ENCODE measurements at places on chromosomes 2 and 18.
A peak's percentile ranks its signal among the peaks of the same experiment; 100 is the strongest.

DNA sequence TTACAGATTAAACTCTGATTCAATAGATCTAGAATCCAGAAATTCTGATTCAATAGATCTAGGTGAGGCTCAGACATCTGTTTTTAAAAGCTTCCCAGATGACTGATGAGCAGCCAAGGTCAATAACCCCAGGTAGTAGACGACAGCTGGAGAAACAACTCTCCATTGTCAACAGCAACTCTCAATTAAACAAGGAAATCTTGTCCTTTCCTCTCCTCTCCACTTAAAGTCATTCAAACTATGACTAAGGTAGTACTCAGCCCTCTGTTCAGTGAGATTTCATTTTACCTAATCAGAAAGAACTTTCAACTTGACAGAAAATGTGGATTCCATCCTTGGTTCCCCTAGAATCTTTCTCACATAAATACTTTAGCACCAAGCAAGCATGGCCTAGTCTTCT lies 94.6 kb upstream of the SCG2 start:
- no peak for DNase-seq

- DNase-seq, result peak; percentile 1
Measured at GRCh38 chr2:220433131-220433530, 805.7 kb downstream of the SLC4A3 start.

GRCh38 chr2:216855605-216856004 lies 4.3 kb downstream of the TNP1 start:
- DNase-seq, result no peak

DNA sequence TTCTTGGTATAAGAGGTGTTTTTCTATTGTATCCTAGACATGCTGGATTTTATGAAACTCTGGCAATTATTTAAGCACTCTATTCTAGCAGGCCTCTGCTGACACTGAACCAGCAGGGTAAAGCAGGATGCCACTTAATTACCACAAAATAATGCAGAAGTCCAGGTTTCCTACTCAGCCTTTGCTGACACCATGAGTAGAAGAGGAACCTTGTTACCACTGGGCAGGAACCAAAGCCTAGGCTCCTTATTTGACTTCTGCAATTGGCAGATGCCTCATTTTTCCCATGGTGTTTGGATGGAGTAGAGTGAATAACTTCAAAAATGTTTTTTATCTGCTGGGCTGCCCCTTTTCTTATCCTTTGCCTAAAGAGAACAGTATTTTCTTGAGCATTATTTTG lies 60.8 kb downstream of the THNSL2 start:
- DNase-seq, result no peak

DNA sequence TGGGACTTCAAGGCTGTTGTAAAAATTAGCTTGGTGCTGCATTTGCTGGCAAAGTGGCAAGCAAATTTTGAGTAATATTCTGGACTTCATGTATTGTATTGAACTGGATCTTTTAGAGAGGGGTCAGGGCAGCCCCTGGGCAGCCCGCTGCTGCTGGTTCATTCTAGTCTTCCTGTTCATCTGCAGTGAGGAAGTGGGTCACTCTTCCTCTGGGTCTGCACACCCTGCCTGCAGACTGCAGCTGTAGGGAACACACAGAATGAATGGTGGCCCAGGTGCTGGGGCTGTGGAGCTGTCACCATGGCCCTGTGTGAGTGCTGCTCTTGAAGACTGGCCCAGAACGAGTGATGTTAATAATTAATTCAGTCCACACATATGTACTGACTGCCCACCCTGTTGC lies 9.4 kb downstream of the SH3RF3 start:
- no peak for DNase-seq

DNA sequence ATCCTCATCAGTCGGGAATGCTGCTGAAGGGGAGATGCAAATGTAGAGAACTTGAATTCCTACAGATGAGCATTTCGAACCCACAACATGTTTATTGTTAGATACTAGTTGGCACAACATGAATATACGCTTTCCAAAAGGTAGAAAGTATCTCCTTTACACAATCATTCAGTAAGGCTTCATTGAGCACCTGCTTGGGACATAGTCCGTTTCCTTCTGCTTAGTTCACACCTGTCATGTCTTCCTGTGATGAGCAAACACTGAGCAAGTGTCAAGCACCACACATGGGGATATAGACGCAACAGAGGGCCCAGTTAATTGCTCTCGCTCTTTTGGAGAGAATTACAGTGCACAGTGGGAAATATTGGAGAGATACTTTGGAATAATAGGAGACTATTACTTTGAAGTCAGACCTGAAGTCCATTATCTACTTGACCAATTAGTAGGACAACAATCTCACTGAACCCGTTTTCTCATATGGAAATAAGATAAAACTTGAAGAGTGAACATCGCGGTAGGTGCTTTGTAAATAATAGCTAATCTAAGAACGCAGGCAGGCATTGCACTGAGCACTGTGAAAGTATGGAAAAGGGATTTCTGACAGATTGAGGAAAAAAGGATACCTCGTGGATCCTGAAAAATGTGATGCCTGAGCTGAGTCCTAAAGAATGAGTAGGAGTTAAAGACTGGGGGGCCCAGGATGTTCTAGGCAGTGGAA lies 1.2 kb downstream of the CPSF3 start:
- no peak for DNase-seq

GRCh38 chr18:45066210-45066609 lies 385.5 kb downstream of the SETBP1 start:
- DNase-seq, result no peak

GRCh38 chr2:52571380-52572347 lies 1195.9 kb upstream of the CHAC2 start:
- no peak for DNase-seq

DNA sequence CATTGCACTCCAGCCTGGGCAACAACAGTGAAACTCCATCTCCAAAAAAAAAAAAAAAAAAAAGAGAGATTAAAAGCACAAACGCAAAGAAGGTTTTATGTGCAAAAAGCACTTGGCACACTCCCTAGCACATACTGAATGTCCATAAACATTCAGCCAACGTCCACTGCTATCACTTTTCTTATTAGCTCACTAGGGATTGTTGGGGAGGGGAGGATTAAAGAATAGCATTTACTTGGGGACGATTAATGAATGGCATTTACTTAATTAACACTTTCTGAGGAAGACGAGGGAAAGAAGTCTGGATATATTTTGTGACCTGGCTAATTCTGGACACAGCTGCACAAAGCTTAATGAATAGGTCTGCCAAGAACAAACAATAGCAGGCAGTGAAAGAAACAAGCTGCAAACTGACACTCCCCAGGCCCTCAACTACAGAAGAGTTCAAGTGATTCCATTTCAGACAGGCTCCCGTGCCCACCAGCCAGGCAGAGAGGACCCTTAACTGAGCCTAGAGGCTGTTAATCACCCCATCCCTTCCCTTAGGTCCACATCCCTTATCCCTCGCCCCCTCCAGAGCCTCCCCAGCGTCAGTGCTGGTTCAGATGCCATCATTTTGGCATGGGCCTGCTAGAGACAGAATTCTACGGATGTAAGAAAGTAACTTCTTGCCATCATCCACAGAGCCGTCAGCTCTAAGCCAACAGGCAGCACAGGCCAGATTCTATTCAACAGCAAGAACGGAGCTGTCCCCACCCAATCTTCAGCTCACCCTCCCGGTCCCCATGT lies 7.4 kb downstream of the CYB5A start:
- peak; percentile 74 for DNase-seq

- no peak for DNase-seq
Measured at GRCh38 chr2:37418956-37419355, 74.5 kb downstream of the QPCT start.

GRCh38 chr2:1854729-1855547 lies 110.6 kb upstream of the PXDN start:
- peak; percentile 85 for DNase-seq

DNA sequence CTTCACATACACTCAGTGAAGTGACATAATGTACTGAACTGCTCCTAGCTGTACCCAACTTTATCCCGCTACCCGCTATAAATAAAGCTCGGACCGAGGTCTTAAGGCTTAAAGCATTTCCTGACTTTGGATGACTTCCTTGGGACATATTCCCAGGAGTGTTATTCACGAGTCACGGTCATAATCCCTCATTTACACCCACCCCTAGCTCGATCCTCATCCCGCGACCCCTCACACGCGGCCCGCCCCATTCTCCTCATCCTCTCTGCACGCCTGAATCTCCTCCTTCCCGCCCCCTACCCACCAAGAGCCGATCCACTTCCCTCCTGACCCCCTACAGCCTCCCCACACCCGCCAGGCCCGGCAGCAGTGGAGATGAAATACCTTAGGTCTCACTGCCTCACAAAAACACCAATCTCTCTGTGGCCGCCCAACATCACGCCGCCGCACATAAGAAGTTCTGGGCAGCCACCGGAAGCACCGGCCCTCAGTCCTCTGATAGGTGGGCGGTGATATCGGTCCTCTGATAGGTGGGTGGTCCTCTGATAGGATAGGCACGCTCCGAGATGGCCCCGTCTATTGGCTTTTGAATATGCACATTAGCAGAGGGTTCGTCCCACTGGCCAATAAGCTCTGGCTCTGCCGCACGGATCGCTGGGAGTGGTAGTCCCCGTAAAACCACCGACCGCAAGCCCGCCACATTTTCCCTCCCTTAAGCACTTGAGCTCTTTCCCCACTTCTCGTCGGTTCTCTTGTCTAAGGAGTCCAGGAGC lies at the start of gene WDCP:
Gene WDCP (minus strand): TSS at position 462 of the 773 bp plus-strand sequence. CDS start 7,897 bp downstream, outside the sequence.
- peak; percentile 99 for DNase-seq

GRCh38 chr2:121195036-121195435 lies 90.0 kb downstream of the TFCP2L1 start:
- no peak for DNase-seq

DNA sequence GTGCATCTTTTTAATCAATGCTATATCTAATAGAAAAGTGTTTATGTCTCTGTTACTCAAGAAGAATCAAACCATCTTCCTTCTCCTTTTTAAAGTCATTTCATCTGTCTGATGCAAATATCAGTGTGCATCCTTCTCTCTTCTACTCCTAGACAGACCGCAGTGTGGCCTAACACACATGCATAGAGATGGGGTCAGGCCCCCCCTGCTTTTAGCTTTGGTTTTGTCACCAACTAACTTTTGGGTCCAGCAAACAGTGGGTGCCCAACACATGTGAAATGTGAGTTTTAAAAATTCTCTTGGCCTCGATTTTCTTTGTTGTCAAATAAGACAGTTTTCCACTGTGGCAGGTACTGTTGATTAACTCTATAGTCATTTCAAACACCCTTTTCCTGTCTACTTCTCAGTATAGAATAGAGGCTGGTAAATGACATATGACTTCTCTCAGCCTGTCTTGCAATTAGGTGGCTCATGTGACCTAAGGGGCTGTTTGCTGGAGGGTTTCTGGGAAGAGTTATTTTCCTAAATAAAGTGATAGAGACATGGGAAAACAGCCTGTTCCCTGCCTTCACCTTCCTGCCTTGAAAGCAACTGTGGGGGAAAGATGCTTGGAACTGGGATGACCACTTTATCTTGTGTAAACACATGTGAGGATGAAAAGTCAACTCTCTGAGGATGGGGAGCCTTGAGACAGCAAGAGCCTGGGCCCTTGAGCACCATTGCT lies 65.7 kb upstream of the DARS1 start:
- DNase-seq, result no peak

GRCh38 chr2:113278742-113279139 lies at the start of gene PAX8:
Gene PAX8 (minus strand): TSS chr2:113278921. CDS start chr2:113278394, 527 bp downstream.
- no peak for DNase-seq

DNA sequence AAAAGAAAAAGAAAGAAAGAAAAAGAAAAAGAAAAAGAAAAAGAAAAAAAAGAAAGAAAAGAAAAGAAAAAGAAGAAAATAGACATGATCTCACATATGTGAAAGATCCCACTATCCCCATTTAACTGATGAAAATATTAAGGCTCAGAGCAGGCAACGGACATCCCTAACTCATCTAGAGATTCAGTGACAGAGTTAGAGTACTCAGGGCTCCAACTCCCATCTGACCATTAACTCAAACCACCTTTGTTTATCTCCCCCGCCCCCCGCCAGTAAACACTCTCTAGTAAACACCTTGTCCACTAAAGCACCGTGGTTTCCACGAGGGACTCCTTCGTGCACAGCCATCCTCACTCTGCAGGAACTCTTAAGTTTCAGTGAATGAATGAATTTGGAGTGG lies 142.9 kb downstream of the TGIF1 start:
- no peak for DNase-seq

GRCh38 chr2:172753610-172754009 lies 18.0 kb downstream of the RAPGEF4 start:
- DNase-seq, result no peak

- DNase-seq, result no peak
Measured at GRCh38 chr2:236915186-236915585, 170.5 kb upstream of the COPS8 start.

DNA sequence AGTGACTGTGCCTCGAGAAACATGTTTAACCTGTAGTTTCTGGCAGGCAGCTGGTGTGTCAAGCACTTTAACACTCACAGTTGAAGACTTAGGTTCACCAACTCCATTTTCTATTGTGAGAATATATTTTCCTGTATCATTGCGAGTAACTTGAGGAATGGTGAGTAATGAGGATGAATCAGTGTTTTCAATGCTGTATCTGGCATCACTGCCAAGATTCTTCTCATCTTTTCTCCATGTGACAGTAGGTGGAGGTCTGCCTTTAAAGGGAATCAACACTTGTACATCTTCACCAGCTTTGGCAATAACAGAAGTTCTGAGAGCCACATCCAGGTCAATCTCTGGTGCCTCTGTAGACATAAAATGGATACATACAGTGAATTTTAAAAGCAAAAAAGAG lies 72.8 kb downstream of the PLEKHA3 start:
- DNase-seq, result no peak

DNA sequence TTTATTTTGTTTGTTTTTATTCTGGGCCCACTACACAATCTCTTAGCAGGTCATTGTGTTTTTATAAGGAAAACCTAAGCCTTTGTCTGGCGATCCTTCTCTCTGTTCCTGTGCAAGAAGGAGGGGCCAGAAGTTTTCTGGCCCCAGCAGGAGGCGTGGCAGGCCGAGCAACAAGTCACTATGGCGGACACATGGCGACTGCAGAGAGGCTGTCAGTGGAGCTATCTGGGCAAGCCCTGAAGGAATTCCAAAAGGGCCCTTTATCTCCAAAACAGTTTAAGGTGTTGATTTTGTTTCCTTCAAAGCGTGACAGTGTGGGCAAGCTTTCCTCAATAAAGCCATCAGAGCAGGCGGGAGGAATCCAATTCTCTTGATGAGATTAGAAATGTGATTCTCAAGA lies 118.8 kb upstream of the CTAGE1 start:
- no peak for DNase-seq

GRCh38 chr2:17636257-17636656 lies 95.8 kb downstream of the VSNL1 start:
- DNase-seq, result no peak

DNA sequence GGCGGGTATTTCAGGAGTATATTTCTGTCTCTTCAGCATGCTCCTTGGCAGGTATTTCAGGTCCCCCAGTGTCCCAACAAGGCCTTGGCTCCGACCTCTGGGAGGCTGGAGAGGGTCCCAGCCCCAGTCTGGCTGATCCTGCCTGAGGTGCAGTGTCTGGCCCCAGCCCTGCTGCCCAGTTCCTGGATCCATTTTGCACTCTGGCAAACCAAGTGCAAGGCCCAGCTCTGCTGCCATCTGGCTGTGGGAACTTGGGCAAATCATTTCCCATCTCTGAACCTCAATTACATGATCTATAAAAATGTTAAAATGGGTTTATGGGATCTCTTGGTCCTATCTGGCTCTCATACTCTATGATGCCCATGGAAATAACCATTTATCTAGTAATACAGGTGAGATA lies 63.6 kb downstream of the ZBTB7C start:
- DNase-seq, result no peak
